CD4-positive, alpha-beta T cell treated with Interferon alpha-2 for 1 hour (primary cell): ENCODE measurements at places on chromosomes 7 and 10.
A peak's percentile ranks its signal among the peaks of the same experiment; 100 is the strongest.

DNA sequence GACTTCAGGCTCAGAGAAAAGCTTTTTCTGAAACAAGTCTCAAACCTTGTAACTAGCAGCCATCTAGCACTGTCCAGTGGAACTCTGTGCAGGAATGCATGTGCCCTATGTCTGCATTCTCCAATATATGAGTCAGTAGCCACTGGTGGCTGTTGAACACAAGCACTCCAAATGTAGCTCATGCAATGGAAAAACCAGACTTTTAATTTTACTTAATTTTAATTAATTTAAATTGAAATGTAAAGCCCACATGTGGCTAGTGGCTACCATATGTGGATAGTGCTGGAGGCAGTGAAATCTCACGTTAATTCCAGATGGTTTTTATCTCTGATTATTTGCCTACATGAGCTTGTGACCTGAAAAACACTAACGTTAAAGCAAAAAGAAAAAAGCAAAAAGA lies 225.1 kb downstream of the GATA3 start:
- DNase-seq = no peak

- no peak for DNase-seq
These were observed 517 bp downstream of the SRGN start for GRCh38 chr10:69088471-69088769.

DNA sequence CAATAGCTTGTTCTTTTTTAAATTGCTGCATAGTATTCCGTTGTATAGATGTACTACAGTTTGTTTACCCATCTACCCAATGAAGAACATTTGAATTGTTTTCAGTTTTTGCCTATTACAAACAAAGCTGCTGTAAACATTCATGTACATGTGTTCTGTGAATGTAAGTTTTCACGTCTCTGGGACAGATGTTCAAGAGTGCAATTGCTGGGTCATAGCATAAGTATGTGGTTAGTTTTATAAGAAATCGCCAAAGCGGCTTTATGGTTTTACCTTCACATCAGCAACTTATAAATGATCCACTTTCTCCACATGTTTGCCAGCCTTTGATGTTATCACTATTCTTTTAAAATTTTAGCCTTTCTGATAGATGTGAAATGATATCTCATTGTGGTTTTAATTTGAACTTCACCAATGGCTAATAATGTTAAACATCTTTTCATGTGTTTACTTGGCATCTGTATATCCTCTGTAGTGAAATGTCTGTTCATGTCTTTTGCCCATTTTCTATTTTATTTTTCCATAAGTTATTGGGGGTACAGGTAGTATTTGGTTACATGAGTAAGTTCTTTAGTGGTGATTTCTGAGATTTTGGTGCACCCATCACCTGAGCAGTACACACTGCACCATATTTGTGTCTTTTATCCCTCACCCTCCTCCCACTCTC lies 73.5 kb downstream of the TBXAS1 start:
- no peak for DNase-seq

DNA sequence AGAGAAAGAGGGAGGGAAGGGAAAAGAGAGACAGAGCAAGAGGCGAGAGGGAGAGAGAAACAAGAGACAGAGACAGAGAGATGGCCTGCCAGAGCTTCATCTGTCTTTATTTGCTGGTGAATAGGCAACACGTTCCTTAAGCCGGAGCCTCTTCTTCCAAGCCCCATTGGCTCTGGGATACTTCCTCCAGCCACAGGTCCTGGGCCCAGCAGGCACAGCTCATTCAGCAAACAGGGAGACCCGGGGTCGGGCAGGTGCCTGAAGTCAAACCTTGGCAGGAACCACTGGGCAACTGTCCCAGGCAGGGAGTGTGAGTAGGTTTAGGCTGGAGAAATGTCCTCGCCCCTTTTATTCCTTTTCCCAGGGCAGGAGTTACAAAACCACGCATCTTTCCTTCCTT lies 68.2 kb downstream of the MYL10 start:
- DNase-seq = no peak

DNA sequence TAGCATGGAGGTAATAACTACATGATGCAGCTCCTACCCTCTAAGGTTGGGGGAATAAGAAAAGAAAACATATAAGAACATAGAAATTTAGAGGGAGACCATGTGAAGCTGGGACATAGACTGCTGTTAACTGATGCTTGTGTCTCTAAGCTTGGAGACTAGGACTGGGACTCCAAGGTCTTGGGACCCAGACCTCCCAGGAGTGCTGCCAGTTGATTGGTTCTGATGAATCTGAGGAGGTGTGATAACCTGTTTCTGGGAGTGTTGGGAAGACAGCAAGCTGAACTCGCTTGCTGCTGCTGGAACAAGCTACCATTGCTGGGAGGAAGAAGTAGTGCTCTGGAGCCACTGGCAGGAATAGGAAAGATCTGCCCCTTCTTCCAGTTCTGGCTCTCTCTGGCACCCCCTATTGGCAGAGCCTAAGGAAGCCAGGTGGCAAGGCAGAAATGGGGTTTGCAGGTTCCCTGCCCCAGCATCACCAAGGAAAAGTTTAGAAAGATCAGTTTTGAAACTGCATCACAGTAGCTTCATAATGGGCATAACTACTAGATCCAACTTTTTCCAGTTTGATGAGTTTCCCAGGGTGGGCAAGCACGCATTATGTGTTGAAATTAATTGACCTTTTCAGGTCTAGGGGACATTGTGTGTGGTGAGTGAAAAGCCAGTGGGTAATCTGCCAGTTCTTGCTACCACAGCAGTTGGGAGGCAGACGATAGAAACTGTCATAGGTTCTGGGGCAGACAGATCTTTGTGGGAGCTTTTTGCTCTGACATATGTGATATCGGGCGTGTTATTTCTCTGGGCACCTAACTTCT lies 140.7 kb downstream of the SND1 start:
- DNase-seq = peak; percentile 18

DNA sequence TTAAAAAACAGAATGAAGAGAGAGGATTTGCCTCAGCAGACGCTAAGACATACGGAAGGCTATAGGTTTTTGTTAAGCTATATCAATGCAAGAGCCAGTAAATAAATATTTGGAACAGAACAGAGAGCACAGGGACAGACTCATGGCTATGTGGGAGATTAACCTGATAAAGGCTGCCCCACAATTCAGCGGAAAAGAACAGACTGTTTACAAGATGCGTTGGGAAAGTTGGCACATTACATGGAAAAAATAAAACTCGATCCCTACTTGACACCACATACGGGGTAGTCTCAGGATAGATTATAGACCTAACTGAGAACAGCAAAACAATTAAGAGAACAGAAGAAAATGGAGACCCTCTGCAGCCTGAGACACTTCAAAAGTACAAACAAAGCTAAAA lies 10.8 kb downstream of the KCNH2 start:
- DNase-seq = no peak
